Cerebellar nuclear complex (tissue), 1 donor: ENCODE measurements at places on chromosomes 7 and 10.

GRCh38 chr7:151936207-151936606, 20.0 kb upstream of the GALNTL5 start:
- DNase-seq = no peak

DNA sequence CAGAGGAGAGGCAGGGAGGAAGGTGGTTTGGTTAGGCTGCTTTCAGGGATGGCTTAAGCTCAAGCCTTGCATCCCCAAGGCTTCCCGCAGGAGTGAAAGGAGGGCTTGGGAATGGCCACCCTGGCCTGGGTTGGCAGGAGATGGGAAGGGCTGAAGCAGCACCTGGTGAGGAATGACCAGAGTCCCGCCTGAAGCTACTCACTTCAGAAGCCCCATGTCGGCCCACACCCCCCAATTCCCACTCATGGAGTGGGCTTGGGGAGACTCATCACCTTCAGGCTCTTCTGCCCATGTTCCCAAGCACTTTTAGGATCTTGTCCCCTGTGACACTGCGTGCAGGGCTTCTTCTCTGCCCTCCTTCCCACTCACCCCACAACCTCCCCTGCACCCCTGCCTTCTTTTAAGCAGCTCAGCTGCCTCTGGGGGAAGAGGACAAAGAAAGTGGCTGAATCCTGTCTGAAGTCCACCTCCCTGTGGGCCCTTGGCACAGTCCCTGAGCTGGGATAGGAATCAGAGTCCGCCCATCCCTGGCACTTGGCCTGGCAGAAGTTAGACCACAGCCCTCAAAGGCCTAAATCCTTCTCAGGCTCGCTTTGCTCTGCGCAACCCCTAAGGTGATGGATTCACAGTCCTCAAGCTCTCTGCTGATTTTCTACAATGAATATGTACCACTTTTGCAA, 16.5 kb downstream of the RGR start:
- no peak for DNase-seq

- no peak for DNase-seq
Observed at GRCh38 chr7:148803094-148803493, 81.0 kb downstream of the EZH2 start.

DNA sequence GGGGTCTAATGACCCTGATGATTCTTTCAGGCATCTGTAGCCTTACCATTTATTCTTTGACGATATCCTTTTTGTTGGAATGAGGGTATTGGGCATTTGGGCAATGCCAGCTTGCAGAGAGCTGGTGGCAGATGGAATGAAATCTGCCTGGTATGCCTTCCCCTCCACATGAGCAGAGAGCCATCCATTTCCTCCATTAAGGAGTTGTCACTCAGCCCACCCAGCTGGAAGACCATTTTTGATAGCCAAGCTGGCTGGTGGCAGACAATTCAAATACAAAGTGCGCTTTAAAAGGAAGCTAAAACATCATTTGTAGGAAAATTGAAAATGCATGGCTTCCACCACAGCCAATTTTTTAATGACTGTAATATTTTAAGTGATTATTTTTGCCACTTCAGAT, 240.1 kb upstream of the SLC26A5 start:
- peak; percentile 92 for DNase-seq
